ENCODE measurements at places on chromosomes 4 and X.

- no peak for DNase-seq
Observed at GRCh38 chrX:11073381-11073780, 37.8 kb upstream of the HCCS start.

DNA sequence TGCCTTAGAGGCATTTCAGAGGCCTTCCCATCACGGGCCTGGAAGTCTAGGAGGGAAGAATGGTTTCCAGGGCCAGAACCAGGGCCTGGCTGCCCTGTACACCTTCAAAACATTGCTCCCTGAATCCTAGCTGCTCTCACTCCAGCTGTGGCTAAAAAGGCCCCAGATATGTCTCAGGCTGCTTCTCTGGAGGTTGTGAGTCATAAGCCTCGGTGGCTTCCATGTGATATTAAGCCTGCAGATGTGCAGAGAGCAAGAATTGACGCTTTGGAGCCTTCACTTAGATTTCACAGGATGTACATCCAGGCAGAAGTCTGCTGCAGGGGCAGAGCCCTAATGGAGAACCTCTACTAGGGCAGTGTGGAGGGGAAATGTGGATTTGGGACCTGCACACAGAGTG, 502.5 kb downstream of the GRXCR1 start:
- no peak for DNase-seq

DNA sequence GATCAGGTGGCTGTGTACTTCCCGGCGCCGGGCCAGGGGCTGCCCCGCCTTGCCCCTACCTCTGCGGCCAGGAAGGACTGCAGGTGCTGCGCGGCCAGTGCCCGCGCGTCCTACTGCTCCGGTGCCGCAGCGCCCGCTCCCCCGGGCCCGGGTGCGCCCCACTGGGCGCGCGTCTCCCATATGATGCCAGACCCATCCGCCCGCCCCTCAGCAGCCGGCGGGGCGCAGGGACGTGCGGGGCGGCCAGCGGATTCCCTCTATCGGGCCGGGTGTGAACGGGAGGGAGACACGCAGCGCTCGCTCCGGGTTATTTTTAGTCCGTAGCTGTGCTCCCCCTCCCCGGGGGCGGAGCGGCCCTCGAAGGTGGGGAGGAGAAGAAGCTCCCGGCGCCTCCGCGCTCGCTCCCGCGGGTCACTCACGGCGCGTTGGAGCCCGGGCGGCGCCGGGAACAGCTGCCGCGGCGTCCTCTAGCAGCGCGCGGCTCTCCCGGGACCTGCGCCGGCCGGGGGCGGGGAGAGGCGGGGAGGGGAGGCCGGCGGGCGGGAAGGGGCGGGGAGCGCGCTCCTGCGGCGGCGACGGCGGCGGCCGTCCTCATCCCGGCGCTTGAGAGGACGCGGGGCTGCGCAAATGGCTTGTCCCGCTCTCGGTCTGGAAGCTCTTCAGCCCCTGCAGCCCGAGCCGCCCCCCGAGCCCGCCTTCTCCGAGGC, 103.6 kb downstream of the UCHL1 start:
- peak; percentile 62 for DNase-seq

- DNase-seq, result no peak
Observed at GRCh38 chrX:105882581-105883275, 60.4 kb downstream of the NRK start.

- no peak for DNase-seq
Observed at GRCh38 chr4:21451032-21451431, 497.5 kb downstream of the KCNIP4 start.

GRCh38 chrX:119970574-119970973, 27.0 kb upstream of the NKAP start:
- DNase-seq, result no peak

- no peak for DNase-seq
Observed at GRCh38 chr4:153489856-153490558, 23.8 kb downstream of the TMEM131L start.

DNA sequence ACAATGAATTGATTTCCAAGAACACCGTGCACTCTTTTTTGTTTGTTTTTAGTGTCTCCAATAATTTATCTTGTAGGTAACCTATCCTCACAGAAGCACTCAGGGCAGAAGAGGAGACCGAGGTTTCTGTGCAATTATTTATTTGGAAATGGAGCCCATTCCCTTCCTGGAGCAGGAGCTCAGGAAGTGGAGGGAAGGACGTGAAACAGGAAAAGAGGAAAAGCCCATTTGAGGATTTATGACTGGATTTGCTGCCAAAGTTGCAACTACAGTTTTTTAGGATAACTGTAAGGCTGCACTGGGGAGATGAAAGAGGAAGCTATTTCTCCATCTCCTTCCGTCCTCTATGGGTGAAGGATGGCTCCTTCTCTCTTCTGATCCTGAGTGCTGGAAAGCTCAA, 31.7 kb upstream of the MXRA5 start:
- no peak for DNase-seq

- DNase-seq, result no peak
Observed at GRCh38 chrX:74434336-74434735, 13.0 kb downstream of the SLC16A2 start.

GRCh38 chr4:101599620-101600019, 190.9 kb upstream of the BANK1 start:
- no peak for DNase-seq

GRCh38 chr4:105588252-105588651, 35.8 kb downstream of the ARHGEF38 start:
- no peak for DNase-seq

All from mucosa of gallbladder (tissue), 1 donor.